AG20443 (cell line): ENCODE measurements at places on chromosomes 4 and X.

DNA sequence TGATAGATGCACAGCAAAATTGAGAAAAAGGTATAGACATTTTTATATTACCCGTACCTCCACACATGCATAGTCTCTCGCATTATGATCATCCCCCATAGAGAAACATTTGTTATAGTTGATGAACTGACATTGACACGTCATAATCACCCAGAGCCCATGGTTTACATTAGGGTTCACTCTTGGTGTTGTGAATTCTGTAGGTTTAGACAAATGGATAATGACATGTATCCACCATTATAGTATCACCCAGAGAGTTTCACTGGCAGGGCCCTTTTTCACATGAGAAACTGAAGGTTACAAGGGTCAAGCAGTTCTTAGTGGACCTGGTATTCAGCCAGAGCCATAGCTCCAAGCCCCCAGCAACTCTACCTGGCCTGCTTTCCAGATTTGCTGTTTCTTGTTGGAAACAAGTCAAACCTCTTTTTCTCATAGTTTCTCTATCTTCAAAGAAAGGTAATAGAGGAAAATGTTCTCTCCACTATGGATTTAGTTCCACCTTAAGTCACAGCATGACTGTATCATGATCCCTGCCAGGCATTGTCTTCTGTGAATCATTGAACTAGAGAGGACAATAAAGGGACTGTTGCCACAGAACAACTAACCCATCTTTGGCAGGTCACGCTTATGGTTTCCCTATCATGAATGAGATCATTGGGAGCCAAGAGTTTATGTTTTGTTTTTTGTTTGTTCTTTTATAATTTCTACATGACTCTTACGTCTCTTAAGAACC lies 64.0 kb downstream of the HHIP start:
- peak; percentile 47 for DNase-seq

DNA sequence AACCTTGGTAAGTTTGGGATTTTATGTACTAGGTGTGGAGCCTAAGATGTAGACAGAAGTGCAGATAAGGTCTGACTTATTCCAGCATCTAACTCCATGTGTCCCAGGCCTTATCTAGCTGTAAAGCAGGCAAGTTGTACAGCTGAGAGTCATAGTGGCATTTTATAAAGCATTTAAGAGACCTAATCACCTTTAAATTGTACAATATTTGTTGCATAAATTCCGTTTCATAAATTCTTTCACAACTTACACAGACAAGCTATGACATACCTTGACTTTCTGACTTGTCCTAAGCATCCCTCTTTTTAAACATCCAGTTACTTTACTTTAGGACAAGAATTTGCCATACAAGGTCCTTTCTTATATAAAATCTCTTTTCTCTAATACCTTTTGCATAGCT lies 11.0 kb downstream of the SYAP1 start:
- DNase-seq, result no peak

DNA sequence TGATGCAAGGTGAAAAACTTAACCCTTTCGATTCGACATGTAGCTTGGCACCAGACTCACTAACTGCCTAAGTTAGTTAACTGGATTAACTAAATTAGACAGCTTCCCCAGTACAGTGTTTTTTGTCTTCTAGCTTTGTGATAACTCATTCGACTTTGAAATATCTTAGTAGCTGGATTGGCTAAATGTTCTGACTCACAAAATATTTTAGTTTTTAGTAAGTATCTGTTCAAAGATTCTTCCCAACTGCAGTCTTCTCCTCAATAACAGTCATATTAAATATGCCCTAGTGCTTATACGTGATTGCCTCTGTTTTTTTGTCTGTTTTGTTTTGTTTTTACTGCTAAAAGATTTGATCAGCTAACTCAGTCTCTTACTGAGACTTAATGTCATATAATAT lies 102.9 kb downstream of the KCNIP4 start:
- DNase-seq, result peak; percentile 30

DNA sequence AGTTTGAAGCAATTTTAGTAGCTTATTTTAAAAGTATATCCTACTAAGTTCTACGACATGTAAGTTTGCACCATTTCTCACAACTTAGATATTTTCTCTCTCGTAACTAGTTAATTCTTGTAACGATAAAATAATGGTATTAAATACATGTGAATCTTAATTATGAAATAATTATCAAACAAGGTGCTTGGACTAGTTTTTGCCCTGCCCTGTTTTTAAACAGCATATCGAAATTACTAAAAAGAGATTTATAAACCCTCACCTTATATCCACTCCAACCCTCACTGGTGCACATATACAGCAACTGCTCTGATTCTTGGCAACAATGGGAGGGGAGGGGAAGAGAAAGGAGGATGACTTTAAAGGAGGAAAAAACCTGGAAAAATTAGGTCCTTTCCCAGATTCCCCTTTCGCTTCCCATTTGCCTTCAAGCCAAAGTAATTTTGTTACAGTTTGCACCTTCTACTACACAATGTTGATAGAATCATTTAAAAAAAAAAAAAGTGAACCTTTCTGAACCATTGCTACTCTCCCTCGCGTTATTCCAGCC lies 820 bp upstream of the MAB21L2 start:
- DNase-seq, result no peak

DNA sequence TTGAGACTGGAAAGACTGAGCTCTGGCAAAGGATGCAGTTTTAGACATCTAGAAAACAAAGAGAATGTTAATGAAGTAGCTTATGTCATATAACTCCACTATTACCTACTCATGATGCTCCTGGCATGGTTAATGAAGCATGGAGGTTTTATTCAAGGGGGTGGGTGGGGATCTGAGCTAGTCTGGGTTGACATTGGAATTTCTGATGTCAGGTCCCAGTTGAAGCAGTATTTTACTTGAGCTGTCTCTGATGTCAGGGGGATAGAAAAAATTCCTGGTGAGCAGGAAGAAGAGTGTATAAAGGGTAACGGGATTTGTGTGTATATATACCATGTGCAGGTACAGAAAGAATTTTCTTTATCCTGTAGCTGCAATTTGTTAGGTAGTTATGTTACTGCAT lies 102.0 kb downstream of the ELOVL6 start:
- no peak for DNase-seq

- no peak for DNase-seq
Observed at GRCh38 chr4:185359767-185360446, 35.8 kb downstream of the LRP2BP start.

- no peak for DNase-seq
Observed at GRCh38 chrX:134162032-134162431, 75.0 kb upstream of the CCDC160 start.

- peak; percentile 62 for DNase-seq
Observed at GRCh38 chr4:24470666-24471485, 113.5 kb downstream of the DHX15 start.

DNA sequence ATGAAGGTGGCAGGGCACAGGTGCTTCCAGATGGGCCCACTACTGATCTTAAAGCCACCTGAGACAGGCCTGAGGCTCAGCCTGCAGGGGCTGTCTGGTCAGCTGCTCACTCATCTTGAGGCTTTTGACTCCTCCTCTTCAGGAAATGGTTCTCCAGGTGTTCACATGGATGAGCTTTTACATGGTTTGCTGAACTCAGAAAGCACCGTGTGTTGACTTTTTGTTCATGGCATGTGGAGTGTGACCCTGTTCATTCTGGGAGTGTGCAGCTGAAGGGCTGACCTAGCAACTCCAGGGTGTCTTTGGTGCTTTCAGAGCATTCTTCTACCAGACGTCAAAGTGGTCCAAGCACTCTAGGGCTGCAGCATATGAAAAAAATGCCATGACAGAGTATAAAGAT lies 111.1 kb downstream of the CCNG2 start:
- no peak for DNase-seq

- DNase-seq, result no peak
Observed at GRCh38 chr4:99843413-99843812, 26.8 kb downstream of the DAPP1 start.

DNA sequence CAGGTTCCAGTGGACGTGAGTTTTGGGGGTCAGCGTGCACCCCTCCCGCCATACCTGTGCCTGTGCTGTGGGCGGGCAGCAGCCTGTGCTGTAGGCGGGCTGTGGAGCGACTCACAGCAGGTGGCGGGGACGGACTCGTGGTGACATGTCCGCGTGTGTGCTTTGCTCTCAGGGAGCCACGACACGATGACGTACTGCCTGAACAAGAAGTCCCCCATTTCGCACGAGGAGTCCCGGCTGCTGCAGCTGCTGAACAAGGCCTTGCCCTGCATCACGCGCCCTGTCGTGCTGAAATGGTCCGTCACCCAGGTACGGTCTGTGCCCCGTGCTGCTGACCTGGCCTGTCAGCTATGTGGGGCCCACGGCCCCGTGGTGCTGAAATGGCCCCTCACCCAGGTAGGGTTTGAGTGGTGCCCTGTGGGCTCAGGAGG lies 7.4 kb downstream of the PLCXD1 start:
- DNase-seq, result no peak

DNA sequence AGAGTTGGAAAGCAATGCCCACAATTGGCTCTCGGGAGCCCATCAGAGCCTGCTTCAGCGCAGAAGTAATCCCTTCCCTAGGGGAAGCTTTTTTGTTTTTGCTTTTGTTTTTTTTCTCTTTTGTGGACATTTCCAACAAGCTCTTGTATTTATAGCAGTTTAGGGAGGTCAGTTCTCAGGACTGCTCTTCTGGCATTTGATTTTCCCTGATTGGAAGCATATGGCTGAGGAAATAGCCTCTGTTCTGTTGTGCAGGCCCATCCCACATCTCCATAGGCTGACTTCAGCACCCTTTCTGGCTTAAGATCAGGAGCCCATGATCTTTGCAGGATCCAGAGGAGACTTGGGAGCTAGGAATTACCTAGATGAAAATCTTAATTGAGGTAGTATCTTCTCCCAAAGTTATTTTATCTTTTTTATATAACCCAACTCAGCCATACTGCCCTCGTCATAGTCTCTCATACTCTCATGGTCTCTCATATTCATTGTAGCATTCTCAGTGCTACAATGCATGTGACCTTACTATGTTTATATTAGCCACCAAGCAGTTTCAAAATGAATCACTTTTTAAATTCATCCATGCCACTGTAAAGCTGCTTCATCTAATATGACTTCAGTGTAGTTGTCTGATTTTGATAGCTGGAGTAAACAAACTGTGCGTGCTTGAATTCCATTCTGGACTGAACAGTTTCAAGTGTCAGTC lies 16.7 kb downstream of the PAGE4 start:
- DNase-seq, result no peak

GRCh38 chrX:77428551-77428950 lies 18.6 kb upstream of the FGF16 start:
- DNase-seq, result no peak

DNA sequence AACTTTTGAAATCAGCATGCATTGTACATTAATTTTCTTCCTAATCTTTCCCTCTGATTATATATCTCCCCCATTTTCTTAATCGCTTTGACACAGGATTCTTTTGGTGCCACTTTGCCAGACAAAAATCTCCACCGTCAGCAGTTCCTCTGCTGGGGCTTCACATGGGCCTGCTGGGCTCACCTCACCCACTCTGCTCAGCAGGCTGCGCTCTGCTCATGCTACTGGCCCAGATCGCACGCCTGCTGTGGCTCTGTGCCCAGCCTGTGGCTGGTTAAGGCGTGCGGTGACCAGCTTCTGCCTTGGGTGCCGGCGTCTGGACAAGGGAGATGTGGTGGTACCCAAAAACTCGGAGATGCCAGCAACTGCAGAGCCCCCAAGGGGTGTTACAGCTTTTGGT lies 31.1 kb downstream of the UCHL1 start:
- no peak for DNase-seq

- DNase-seq, result peak; percentile 83
Observed at GRCh38 chr4:99404595-99405287, 30.4 kb downstream of the ADH7 start.

GRCh38 chr4:3252831-3253641 lies 4.1 kb downstream of the MSANTD1 start:
- DNase-seq, result no peak

- peak; percentile 40 for DNase-seq
Observed at GRCh38 chr4:157128395-157128794, 52.4 kb downstream of the GLRB start.

DNA sequence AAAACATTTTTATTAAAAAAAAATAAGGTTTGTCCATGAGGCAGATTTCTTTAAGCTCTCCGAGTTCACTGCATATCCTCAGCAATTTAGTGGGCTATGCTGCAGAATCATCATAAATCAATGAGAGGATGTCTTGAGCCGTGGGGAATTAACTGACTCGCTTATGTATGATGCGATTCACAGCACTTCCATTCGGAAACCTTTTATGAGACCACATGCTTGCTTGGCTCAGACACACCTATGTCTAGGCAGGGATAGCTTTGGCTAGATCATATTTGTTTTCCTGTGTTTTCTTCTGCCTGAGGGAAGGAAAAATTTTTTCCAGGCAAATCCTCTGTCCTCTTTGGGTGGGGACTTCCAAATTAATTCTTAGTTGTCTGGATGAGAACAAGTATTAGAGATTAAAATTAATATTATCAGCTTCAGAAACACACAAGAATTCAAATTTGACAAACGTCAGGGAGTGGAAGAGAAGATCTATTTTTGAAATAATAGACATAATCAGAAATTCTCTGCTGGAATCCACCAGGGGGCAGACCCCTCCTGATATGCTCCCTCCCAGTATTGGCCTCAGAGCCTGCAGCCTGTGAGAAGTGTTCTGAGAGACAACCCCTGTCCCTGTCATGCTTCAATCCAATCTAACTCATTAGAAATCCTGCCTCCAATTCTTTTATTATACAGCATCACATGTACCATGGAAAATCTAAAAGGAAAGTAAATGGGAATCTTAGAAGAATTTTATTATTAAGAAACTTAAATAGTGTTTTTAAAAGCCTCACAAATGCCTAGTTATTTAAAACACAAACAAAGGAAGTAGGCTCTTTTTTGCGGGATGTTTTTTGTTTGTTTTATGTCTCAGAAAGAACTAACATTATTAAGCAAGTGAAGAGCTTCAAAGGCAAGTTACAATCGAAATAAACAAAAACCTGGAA lies 345.1 kb upstream of the TACR3 start:
- peak; percentile 14 for DNase-seq

DNA sequence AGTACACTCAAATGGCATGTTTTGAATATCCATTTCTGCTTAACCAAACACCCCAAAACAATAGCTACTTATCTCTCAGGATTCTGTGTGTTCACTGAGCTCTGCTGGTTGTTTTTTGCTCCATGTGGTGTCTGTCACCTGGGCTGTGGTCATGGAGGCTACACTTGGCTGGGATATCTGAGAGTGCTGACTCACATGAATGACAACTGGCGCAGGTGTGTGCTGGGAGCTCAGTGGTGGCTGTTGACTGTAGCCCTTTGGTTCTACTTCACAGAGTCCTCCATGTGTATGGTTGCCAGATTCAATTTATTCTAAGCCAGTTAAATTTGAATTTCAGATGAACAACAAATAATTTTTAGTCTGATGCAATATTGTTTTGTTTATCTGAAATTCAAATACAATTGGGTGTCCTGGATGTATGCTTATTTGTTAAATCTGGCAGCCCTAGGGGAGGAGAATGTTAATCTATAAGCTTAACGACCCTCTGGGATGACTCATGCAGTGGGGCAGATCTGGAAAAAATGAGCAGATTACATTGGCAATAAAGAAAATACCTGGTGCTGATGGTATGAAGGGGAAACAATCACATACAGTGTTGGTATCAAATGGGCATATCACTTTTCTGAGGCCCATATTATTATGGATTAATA lies 28.2 kb upstream of the TCEAL4 start:
- DNase-seq, result no peak

GRCh38 chr4:143207555-143207954 lies 22.8 kb downstream of the USP38 start:
- peak; percentile 22 for DNase-seq

GRCh38 chr4:100026066-100026465 lies 76.0 kb upstream of the H2AZ1 start:
- DNase-seq, result no peak
